Skeletal muscle cell (primary cell): ENCODE measurements at places on chromosomes 1 and 21.

- DNase-seq, result no peak
Measured at GRCh38 chr1:99700020-99700419, 54.1 kb downstream of the PALMD start.

- DNase-seq, result no peak
Measured at GRCh38 chr1:88658419-88658818, 25.7 kb upstream of the PKN2 start.

- DNase-seq, result no peak
Measured at GRCh38 chr21:39004634-39005501, 178.4 kb downstream of the PSMG1 start.

DNA sequence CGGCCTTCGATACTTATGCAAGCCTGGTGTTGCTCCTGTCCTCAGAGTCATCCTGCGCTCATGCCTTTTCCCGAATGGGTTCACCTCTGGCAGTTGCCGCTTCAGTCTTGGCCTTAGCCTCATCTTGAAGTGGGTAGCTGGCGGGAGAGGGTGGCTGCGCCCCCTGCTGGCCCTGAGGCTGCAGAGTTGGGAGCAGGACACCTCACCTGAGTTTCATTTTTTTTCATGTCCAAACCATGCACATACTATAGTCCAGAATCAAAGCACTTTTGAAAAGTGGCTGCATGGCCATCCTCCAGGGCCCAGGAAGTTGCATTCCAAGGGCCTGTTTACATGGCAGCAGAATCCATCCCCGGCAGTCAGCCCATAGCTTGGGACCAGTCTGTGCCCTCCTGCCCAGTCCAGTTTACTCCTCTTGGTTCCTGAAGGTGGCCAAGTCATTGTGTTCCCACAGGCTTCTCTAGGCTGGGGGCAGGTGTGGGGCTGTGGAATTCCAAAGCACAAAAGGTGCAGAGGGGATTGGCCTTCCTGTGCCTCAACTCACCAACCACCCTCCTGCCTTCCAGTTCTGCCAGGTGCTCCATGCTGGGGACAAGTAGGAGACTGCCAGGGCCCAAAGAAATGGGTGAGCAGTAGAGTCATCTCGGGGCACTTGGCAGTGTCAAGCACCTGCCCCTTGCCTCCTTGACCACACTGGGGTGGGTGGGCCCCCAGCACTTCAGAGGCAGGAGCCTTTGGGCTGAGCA, 44.0 kb downstream of the YARS1 start:
- no peak for DNase-seq

- no peak for DNase-seq
Measured at GRCh38 chr1:51014878-51015277, 44.8 kb downstream of the CDKN2C start.

- no peak for DNase-seq
Measured at GRCh38 chr1:58966103-58966916, 182.5 kb upstream of the JUN start.
